NCI-H2081 treated with DMSO at 0.1 percent for 48 hours (cell line): ENCODE measurements at places on chromosomes 13 and 19.

DNA sequence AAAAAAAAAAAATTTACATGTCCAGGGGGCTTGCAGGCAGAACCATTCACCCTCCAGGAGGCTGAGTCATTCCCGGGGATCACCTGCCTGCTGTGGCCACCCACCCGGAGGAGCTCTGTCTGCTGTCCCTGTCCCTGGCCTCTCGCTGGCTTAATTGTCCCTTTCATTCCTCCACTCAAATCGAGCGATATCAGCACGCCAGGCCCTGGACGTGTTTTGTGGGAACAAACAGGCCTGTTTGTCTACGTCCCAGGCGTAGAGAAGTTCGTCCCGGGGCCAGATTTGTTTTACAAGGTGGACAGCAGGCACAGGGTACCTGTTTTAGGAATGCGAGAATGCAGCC is 21.2 kb downstream of the SULT2B1 start:
- no peak for DNase-seq

- DNase-seq: no peak
These were observed 117.6 kb downstream of the MIPEP start for GRCh38 chr13:23771552-23771951.

DNA sequence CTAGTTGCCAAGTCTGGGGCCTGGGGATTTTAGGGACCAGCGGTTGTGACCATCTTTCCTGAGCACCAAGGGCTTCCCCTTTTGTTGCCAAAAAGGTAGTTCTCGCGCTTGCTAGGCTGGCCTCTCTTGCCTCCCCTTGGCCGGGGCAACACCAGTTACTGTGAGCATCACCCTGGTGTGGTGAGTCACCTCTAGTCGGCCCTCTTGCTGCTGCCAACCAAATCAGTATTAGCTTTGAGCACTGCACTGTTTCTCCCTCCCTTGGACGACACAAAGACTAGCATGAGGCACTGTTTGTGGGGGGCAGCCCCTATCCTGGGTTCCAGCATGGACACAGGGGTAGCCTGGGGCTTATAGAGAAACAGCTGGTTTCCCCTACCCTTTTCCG is 6.9 kb downstream of the SYDE1 start:
- no peak for DNase-seq

DNA sequence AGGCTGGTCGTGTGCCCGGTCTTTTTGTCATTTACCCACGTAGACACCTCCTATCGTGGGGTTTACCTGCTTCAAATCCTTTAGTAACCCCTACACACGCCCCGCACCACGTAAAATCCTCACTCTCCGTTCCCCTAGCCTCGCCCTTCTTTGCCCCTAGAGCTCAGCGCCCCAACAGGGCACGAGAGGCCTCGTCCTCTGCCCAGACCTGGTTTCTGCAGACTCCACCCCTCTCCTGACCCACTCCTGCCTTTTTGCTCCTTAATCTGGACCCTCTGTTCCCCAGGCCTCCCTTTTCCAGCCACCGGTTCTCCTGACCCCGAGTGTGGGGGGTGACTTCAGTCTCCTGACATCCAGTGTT is 412 bp downstream of the ZNF528 start:
- DNase-seq: no peak

DNA sequence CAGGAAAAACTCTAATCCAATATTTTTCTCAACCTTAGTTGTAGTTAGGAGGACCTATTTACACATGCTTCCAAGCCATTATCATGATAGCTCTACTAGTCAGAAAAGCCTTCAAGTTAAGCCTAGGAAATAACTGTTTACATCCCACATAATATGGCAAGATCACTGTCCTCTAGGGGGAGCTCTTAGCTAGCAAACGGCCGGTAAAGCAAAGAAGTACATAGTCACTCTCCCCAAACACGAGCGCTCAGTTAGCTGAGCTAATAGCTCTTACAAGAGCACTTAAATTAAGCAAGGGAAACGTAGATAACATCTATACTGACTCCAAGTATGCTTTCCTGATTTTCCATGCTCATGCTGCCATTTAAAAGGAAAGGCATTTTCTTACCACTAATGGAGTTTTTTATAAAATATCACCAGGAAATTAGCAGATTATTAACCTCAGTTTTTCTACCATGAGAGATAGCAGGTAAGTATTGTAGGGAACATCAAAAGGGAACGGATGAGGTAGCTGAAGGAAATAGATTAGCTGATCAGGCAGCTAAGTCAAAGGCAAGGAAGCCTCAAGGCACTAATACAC is 100.6 kb upstream of the PABPC3 start:
- DNase-seq: peak; percentile 19

GRCh38 chr13:108249150-108249549 is 20.4 kb upstream of the TNFSF13B start:
- no peak for DNase-seq

DNA sequence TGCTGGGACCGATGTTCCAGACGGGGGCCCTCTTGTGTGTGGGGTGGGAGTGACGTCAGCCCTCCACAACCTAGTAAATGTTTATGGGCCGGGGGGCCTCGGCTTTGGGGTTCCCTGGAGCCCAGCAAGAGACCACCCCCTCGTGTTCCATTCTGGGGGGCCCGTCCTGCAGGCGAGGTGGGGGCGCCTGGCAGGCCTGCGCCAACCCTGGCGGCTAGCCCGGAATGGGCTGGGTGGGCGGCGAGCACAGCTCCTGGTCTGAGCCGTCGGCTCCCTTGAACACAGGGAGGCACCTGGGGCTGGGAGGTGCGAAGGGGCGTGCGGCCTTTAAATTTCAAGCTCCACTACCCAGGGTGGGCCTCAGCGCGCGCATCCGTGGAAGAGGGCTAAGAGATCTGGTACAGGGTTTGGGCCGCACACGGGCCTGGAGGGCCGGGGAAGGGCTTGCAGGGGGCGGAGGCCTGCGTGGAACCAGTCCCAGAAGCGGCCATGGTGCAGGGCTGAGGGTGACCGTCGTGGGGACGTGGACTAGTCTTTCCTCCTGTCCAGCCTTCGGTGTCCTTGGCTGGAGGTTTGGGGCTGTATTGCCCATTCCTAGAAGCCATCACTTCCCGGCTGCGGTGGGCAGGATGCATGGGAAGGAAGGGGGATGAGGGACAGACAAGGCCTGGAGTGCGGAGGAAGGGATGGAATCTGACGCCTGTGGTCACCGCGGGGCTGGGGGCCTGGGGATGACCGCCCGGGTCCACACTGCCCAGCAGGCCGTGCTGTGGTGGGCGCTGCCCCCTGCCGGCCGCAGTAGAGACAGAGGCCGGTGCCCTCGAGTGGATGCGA is 11.4 kb downstream of the NDUFA11 start:
- DNase-seq: no peak

DNA sequence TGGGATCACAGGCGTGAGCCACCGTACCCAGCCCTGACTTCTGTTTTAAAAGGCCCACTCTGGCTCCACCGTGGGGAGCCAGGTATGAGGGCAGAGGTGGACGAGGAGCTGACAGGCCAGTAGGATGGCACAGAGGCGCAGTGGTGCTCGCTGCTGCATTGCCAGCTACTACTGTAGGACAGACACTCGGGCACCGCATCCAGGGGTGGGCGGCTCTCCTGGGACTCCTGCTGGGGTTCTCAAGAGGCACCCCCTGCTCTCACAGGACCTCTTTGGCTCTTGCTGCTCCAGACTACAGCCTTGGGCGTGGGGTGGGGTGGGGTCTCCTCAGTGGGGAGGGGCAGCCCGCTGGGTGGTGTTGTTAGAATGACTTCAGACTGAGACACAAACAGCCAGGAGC is 53.4 kb downstream of the LATS2 start:
- DNase-seq: no peak

DNA sequence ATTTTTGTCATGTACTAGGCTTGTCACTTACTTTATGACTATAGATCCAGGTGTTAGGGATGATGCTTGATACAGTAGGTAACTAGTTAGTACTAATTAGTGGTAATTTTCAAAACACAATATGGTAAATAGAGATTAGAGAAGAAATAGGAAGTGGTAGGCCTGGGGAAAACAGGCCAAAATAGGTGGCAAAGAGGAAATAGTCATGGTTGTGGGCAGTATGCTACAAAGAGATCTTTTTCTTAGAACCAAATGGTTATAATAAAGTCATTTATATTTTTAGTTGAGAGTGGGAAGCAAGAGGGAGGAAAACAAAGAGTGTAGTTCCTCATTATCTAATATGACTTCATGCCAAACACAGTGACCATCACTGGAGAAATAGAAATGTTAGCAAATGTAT is 9.1 kb upstream of the VWA8 start:
- DNase-seq: no peak

- DNase-seq: no peak
These were observed 1.0 kb downstream of the GPR108 start for GRCh38 chr19:6736169-6736916.

DNA sequence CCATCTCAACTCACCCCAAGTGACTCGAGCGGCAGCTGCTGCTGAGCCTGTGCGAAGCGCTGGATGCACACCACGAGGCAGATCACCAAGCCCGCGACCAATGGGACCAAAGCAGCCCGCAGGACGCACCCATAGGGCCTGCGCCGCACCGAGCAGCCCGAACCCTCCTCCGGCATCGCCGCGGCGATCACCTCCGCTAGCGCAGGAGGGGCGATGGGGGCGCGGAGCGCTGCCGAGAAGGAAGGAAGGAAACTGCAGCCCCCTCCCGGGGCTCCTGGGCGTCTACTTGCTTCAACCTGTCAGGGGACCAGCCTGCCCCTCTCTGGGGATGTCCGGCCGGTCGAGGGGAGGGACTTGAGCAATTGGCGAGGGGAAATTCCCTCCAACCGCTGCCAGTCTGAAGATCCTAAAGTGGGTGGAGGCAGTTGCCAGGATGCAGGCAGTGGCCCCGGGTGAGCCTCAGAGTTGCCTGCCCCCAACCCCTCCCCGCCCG is at the start of gene CD70:
CD70 (minus strand) TSS at position 324 of the 493 bp plus-strand sequence; CDS start at position 176, 148 bp downstream.
- no peak for DNase-seq

DNA sequence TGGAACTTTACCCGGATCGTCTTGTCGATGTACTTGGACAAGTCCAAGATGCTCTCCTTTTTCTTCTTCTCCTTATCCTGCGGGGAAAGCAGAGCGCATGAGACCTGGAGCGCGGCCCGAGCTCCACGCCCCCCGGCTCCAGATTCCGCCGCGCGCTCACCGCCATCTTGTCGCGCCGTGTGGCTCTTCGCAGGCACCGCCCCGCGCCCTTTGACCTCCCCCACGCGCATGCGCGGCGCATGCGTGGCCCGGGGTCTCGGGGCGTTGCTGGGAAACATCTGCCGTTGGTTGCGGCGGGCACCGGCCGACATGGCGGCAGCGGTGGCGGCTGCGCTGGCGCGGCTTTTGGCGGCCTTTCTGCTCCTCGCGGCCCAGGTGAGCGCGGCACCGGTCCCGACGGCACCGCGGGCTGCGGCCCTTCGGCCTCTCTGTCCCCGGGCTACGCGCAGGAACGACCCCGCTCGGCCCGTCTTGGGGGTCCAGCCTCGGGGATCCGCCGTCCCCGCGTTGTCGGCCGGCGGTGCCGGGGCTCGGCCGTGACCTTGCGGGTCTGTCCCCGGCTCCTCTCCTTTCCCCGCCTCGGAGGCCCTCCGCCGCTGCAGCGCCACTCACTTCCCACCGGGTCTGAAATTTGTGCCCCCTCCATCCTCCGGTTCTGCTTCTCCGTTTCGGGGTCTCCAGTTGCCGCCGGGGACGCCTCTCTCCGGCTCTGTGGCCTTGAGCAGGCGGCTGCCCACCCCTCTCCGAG is at the start of the genes LSM7 and SPPL2B:
LSM7 (minus strand) TSS at position 186 of the 748 bp plus-strand sequence; CDS start at position 166, 20 bp downstream.
SPPL2B (plus strand) TSS at position 284 of the 748 bp plus-strand sequence; CDS start at position 310, 26 bp downstream.
- DNase-seq: peak; percentile 50

DNA sequence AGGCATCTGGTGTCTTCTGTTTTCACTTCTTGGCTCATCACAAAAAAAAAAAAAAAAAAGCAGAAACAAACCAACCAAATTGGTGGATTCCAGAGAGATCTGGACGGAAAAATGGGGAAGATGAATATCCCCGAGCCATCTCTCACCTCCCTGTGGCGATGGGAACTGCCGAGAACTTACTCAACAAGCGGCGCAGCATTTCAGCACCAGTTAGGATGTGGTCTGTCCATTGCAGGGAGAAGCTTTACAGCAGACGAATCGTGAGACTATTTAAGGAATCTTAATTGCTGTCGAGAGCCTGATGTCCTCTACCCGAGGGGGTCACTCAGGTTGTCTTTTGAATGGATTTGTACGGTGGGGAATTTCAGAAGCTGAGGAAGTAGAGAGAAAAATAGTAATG is 17.3 kb upstream of the KDM4B start:
- no peak for DNase-seq

GRCh38 chr13:98056839-98057410 is 86.0 kb upstream of the FARP1 start:
- no peak for DNase-seq

- DNase-seq: no peak
These were observed 499.5 kb upstream of the SPRY2 start for GRCh38 chr13:80840316-80840976.

DNA sequence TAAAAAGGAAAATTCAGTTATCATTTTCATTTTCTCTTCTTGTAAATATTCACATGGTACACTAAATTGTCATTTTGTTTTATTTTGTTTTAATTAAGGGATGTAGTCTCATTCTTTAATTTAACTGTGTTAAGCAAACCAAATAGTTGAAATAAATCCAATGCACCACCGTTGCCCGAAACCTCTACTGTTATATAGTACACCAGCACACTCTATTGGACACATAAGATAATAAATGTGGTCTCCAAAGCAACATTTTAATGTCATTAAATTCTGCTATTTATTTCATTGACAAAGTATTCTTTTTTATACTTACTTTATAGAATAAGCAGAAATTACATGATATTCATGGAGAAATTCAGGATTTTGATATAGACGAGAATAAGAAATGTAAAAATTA is 156.4 kb upstream of the FREM2 start:
- no peak for DNase-seq

DNA sequence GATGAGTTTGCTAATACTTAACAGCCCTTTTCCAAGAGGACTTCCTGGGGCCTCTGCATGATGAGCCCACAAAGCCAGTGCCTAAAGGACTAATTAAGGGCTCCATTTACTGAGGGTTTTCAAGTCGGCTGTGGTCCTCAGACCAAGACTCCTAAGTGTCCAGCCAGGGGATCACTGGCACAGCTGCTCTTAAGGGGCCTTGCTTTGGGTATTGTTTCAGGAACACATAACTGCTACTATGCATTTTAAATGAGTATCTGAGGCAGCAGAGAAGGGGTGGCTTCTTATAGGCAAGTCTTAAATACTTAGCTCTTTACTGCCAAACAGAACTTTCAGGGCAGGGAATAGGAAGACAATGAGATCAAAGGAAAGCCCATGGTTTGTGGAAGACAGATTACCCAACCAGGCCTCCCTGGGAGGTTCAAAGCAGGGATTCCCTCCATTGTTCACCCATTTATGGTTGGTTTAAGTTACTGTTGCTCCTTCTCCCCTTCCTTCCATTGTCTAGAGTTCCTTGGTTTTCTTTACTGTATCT is 61.9 kb downstream of the TNFRSF19 start:
- no peak for DNase-seq

GRCh38 chr13:30108216-30108912 is 199.0 kb downstream of the KATNAL1 start:
- DNase-seq: peak; percentile 82

GRCh38 chr13:97945342-97945741 is 8.1 kb upstream of the IPO5 start:
- DNase-seq: no peak

- DNase-seq: no peak
These were observed 13.3 kb upstream of the AKAP8L start for GRCh38 chr19:15432018-15432494.

- no peak for DNase-seq
These were observed 211.1 kb downstream of the ZIC5 start for GRCh38 chr13:99760456-99760855.

- DNase-seq: no peak
These were observed 71.9 kb downstream of the FLT1 start for GRCh38 chr13:28423010-28423409.
